ENCODE measurements at places on chromosomes 11 and 22.

DNA sequence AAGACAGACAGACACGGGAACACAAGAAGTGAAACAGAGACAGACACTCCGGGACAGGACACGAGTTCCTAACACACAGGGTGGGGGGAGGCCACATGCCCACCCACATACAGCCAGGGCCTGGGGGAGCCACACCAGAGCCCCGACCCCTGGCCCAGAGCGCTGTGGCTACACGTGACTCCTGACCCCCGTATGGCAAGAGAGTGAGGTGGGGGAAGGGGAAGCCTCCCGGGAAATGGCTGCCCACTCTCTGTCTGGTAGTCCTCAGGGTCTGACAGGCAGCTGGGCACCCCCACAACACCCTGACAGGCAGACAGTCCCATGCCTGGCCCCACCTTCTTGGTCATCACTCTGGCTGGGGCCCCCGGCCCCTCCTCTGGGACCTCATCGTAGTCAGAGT is 38.6 kb upstream of the PDE2A start:
- no peak for DNase-seq

- no peak for DNase-seq
Measured at GRCh38 chr11:57426439-57426928, 437 bp downstream of the SLC43A3 start.

DNA sequence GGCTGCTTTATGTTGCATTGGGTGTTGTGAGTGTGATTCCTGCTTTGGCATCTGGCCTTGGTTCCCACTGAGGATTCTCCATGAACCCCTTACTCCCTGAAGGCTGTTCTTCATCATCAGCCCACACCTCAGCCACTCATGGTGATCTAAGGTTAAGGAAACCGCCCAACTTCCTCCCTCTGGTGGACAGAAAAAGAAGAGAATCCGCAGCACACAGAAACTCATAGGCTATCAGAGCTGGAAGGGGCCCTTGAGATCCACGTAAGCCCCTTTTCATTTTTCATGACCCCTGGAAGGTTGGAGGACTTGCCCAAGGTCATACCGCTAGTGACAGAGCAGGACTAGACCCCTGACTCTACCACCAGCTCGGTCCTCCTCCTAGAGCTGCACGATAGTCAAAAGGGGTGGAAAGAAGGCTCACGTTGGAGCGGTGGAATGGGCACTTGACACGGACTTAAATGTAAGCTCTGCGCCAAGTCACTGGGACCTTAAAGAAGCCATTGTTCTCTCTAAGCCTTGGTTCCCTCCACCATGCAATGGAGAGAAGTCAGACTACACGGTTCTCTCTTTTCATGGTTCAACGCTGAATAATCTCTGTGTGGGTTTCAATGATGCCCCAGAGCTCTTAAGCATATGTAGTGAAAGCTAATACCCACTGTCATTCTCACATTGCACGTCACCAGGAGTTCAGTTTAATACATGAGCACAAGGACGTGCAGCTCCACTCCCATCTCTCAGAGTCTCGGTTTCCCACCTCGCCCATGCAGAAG is 83.6 kb upstream of the CRTAM start:
- no peak for DNase-seq

- no peak for DNase-seq
Measured at GRCh38 chr11:29343465-29344333, 673.1 kb downstream of the KCNA4 start.

GRCh38 chr11:3879967-3880542 is 24.6 kb downstream of the STIM1 start:
- DNase-seq = no peak

DNA sequence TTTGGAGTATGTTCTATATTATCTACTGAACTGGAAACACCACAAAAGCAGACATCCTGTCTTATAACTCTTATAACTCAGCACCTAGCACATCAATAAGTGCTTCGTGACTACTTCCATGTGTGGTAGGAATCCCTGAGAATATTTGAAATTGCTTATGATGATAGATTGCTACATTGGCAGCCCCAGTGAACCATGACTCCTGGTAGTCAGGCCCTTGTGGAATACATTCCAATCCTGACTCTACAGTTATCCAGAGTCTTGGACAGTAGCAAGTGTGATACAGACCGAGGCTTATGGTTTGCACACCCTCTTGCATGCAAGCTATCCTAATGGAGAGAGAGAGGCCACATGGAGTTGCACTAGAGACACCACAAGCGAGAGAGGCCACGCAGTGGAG is 59.5 kb upstream of the PHF21A start:
- DNase-seq = no peak

- no peak for DNase-seq
Measured at GRCh38 chr11:82992223-82992622, 79.5 kb downstream of the RAB30 start.

DNA sequence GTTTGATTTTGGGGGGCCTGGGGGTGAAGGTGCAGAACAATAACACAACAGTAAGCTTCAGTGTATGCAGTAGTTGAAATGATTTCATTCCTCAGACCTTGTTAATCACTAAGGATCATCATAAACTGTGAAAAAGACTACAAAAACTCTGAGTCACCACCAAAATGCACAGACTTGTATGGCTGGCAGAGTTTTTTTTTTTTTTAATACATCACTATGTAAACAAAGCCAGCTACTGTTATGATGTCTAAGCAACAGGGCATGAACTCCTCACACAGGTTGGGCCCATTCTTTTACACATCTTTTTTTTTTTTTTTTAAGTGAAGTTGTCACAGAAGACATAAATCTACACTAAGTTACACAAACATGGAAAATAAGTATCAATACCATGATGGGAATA is 311.9 kb downstream of the GUCY1A2 start:
- no peak for DNase-seq

GRCh38 chr22:46085828-46086576 is 64.3 kb upstream of the PPARA start:
- no peak for DNase-seq

GRCh38 chr22:48802576-48802975 is 1025.1 kb downstream of the BRD1 start:
- DNase-seq = no peak

DNA sequence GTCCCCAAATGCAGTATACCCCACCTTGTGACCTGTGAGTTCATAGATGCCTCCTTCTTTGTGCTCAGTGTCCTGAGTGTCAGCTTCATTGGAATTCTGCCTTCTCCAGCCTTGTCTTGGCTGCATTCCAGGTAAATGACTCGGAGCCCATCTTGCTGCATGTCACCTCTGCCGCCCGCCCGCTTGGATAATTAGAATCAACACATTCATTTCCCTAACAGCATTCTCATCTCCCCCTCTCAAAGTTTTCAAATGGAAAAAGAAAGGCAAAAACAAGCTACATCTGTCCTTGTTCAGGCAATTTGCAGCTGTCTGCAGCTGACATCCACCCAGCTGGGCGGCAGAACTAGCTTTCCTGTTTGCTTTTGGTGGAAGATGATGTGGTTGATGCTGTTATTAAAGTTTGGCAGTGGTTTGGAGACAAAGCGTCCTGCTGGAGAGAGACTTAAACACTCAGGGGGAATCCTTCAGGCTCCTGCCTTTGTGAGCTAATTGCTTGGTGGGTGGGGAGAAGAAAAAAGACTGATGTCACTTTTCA is 198.8 kb upstream of the SEZ6L start:
- DNase-seq = no peak

DNA sequence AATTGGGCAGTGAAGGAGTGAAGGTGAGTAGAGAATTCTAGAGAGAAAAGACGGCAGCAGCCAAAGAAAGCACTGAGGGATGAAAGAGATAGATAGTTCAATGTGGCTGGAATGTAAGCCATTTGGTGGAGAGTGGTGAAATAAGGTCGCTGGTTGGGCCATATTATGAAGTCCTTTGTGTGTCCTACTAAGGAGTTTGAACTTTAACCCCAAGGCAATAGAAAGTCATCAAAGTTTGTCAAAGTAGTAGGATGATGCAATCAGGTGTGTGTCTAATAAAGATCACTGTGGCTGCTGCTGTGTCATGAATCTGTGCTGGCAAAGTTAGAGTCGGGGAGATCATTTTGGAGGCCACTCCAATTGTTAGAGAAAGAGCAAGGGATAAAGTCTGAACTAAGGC is 18.7 kb downstream of the RNF121 start:
- DNase-seq = no peak

DNA sequence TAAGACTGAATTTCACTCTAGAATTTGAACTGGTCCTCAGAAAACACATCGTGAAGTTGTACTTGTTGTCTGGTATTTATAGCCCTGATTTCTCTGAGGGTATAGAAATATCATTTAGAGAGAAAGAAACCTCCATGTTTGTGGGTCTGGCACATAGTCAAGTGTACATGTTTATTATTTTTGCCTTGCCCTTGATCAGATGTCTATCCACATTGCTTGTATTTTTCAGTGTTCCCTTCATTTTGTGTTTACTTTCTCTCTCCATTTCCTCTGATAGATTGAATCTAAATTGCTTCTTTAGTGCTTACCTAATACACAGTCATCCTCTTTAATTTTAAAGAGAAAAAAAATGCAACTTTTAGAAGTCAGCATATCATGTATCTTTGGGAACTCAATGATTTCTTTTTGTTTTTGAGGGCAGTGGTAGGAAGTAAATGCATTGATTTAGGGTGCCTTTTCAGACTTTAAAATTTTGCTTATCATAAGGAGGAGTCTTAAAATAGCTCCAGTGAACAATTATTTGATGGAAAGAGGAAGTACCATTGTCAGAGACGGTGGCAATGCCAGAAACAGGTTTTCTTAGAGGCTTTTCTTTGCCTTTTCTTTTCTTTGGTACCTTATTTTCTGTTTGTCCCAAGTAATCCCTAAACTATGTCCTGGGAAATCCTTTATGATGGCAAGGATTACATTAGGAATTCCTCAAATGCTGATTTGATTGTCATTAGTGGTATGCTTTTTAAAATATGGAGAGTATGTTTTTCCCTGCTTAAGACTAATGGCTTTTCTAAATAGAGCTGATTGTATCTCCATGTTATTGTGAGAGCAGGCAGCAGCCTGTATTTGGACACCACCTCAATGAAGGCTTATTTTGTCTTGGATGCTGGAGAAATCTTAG is 29.8 kb upstream of the TECTA start:
- no peak for DNase-seq

- no peak for DNase-seq
Measured at GRCh38 chr22:27487600-27488452, 313.7 kb downstream of the MN1 start.

GRCh38 chr11:33866936-33867335 is 24.9 kb downstream of the LMO2 start:
- no peak for DNase-seq

GRCh38 chr11:60528934-60529333 is 13.7 kb downstream of the MS4A13 start:
- DNase-seq = no peak

GRCh38 chr22:19896665-19897355 is 42.1 kb upstream of the GNB1L start:
- peak; percentile 42 for DNase-seq

DNA sequence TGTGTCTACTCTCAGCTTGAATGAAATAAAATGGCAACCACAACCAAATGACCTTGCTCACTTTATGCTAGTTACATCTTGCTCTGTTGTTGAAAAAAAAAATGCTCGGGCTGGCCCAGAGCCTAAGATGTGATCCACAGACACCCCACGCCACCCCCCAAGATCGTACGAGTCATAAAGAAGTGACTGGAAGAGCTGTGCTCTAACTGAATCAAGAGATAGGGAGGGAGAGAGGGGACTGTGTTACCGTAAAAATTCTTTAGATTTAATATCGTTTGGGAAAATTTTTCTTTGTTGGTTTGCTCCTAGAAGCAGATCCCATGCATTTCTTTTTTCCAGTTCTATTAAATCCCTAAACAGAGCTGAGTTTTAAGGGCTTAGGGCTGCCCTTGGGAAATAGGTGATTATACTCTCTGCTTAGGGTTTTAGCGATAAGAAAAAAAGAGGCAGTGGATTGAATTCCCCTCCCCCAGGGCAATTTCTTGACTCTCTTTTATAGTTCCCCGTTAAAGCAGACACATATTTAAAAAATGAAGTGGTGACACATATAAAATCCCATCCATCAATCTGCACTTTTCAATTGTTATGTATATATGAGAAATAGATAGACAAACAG is 14.5 kb downstream of the MAML2 start:
- DNase-seq = no peak

GRCh38 chr11:82117362-82117761 is 616.3 kb downstream of the FAM181B start:
- no peak for DNase-seq

DNA sequence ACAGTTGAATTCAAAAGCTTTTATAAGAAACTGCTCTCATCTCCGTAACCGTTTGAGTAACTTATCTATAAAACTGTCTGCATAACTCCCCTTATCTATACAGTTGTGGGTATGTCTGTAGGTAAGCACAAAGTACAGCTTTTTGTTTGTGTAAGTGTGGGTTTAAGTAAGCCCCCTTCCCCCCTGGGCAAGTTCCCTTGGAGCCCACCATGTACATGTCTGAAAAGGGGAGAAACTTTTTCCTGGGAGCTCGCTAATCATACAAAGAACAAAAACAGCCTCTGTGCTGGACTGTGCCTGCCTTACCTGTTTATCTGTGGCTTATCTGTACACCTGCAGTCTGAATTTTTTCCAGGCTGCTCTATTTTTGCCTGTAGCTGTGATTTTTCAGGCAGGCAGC is 36.3 kb upstream of the TMEM45B start:
- DNase-seq = no peak

DNA sequence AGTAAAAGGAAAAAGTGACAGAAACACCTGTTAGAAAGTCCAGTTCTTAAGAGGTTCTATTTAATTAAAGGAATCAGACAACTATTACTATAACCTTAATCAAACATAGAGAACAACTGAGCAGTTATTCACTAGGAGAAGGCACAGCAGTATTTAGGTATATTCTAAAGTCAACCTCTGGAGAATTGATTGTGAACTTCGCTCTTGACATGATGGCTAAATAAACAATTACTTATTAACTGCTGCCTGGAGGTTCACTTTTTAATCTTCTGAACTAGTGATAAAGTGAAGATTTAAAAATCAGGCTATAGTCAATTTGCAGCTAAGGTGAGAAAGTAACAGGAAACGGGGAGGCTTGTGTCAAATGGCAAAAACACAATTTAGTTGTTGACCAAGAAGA is 557.3 kb downstream of the FAM181B start:
- no peak for DNase-seq

- no peak for DNase-seq
Measured at GRCh38 chr11:125001849-125002248, 47.8 kb downstream of the CCDC15 start.

DNA sequence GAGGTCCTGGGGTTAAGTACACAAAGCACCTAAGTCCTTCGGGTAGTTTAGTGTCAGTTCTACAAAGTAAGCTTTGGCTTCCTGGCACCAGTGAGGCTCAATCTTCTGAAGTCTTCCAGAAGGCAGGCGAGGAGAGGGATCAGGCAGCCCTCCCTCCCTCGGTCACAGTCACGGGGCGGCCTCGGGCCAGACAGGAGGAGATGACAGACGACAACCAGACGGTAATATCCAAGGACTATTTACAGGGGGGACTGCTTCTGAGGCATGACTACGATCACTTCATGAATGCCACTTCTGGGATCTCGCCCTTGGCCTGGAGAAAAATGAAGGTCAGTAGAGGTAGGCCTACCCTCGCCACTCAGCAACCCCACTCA is 383 bp upstream of the TMEM223 start:
- DNase-seq = no peak

- no peak for DNase-seq
Measured at GRCh38 chr11:22459048-22459447, 120.9 kb downstream of the SLC17A6 start.

- DNase-seq = no peak
Measured at GRCh38 chr11:11389238-11389637, 36.2 kb upstream of the CSNK2A3 start.

- DNase-seq = no peak
Measured at GRCh38 chr11:43631732-43632131, 48.8 kb upstream of the HSD17B12 start.

Measured in activated naive CD4-positive, alpha-beta T cell (primary cell).